ENCODE measurements at places on chromosomes 16 and 17.

DNA sequence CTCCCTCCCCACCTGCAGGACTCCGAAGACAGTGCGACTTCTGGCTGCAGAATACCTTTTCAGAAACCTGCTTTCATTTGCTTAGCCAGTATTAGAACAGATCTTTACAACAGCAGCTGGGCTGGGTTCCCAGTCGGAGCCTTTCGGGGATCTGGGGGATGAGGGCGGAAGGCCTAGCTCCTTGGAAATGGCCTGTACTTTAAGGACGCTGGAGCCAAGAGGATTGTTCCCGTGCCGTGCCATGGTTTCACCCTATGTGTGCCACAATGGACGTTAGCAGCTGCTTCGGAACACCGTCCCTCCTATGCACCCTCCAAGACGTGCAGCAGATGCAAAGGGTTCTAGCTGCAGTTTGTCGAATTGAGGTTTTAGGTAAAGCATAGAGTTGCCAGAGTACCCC, 16.2 kb downstream of the KCTD2 start:
- no peak for DNase-seq

- no peak for DNase-seq
Observed at GRCh38 chr17:47076171-47076570, 97.1 kb upstream of the RPRML start.

DNA sequence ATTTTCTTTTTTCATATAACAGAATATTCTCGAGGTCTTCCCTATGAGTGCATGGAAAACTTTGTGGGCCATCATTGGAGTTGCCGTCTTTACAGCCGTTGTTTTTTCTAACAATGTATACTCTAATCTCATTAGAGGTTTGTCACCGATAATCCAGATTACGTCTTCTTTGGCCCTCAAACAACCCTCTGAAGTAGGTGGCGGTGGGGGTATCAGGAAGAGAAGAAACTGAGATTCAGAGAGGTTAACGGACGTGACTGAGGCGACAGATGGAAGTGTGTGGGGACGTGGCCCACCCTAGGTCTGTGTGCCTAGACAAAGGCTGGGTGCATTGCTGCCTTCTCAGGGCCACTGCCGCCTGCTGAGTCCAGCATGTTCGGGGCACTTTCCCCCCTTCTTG, 63.7 kb downstream of the RPTOR start:
- DNase-seq, result no peak

DNA sequence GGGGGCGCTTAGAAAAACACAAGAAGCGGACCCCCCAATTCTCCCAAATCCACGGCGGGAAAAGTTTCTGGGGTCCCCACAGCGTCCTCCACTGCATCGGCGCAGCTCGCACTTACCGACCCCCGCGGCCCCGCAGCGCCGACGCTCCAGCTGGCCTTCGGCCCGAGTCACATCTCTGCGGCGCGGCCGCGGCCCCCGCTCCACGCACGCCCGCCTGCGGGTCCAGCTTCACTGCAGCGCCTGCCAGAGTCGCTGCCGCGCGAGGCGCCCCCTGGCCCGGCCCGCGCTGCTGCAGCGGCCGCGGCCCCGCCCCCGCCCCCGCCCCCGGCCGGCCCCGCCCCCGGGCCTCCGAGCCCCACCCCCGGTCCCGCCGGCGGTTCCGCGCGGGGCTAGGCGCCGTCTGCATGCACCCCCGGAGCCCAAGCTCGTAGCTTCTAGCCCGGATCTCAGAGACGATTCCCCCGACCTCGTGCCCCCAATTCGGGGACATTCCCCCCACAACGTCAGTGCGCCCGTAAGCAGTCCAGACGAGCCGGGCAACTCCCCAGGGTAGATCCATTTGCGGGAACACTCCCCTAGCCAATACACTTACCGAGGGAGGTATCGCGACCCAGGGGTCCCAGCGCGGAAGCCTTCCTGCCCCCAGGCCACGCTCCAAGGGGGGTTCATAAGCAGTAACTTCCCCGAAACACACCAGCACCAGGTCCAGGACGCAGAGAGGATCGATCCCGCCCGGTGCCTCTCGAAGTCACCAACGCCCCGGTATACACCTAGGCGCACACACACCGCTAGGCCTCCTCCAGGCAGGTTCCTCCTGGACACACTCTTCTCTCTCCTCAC, at the start of gene GPRC5B:
TSS of gene GPRC5B (minus strand) at position 238 of the 840 bp plus-strand sequence. CDS start 12,003 bp downstream, outside the sequence.
- no peak for DNase-seq

GRCh38 chr16:4691666-4692412, 1.5 kb upstream of the NUDT16L1 start:
- no peak for DNase-seq

DNA sequence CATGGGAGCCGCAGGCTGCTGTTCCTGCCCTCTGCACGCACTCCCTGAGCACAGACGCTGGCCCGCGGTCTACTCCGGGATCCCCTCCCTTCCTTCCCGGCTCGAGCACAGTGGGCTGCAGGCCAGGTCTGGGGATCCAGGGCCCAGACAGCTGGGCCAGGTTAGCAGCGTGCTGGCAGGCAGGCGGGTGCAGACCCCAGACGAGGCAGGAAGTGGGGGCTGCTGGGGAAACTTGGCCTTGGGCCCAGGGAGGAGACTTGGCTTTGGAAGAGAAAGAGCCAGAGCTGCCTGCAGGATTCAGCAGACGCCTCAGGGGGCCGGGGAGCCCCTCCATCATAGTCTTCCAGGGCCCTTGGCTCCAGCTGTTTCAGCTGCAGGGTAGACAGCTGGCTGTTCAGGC, 30.2 kb upstream of the ABCC3 start:
- DNase-seq, result no peak

GRCh38 chr16:79483336-79483735, 117.2 kb downstream of the MAF start:
- no peak for DNase-seq

GRCh38 chr17:63928172-63928666, 3.9 kb downstream of the CD79B start:
- no peak for DNase-seq

DNA sequence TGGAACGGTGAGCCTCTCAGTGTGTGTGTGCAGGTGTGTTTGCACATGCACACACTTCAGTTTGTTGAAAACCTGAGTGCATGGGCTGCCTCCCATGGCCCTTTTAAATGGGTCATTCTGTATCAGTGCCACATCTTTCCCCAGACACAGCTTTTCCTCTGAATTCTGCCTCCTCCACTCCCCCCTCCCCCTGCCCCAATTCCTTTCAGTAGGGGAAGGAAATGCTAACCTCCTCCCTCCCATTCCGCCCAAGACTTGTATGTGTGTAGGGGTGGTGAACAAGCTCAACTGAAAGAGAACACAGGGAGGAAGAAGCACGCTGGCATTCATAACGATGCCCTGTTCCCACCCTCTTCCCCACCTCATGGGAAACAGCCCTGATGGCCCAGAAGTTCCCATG, 34.3 kb downstream of the C17orf75 start:
- no peak for DNase-seq

- DNase-seq, result no peak
Observed at GRCh38 chr16:66228792-66229191, 137.7 kb upstream of the CDH5 start.

- no peak for DNase-seq
Observed at GRCh38 chr16:9645911-9646310, 536.3 kb downstream of the GRIN2A start.

GRCh38 chr16:23257682-23258081, 44.4 kb upstream of the SCNN1B start:
- DNase-seq, result no peak

GRCh38 chr17:63840591-63841349, 1.7 kb downstream of the SMARCD2 start:
- no peak for DNase-seq

GRCh38 chr17:61597607-61598006, 6.6 kb upstream of the NACA2 start:
- no peak for DNase-seq

GRCh38 chr16:83245061-83245460, 562.7 kb upstream of the HSBP1 start:
- DNase-seq, result no peak

GRCh38 chr17:57279432-57279831, 23.1 kb downstream of the MSI2 start:
- no peak for DNase-seq

DNA sequence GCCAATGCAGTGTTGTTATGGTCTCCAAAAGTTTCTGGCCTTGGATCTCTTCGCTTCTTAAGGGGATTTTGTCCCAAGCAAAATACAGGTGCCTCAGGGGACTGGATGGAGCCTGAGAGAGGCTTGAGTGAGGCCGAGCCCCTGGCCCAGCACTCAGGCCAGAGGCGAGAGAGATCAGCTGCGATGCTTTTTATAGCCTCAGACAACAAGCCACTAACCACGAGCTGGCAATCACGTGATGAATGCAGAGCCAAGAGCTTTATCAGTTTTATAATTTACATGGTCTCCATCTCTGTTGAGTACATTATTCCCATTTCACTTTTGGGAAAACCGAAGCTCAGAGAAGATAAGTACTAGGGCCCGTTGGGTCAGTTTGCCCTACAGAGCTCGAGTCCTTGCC, 360.0 kb upstream of the CDH5 start:
- DNase-seq, result no peak

DNA sequence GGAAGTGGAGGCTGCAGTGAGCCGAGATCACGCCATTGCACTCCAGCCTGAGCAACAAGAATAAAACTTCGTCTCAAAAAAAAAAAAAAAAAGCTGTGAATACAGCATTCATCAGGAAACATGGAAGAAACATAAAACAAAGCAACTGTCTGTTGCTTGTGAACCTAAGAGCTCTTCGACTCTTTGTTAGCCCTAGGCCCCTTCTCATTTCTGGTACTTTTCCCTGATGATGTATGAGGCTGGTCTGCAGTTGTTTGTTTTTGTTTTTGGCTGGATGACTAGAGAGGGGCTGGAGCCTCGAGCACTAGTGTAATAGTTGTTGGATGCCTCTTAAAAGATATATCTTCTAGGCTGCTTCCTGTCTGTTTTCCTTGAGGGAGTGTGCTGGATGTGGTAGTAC, 113.5 kb downstream of the MAP2K6 start:
- no peak for DNase-seq

DNA sequence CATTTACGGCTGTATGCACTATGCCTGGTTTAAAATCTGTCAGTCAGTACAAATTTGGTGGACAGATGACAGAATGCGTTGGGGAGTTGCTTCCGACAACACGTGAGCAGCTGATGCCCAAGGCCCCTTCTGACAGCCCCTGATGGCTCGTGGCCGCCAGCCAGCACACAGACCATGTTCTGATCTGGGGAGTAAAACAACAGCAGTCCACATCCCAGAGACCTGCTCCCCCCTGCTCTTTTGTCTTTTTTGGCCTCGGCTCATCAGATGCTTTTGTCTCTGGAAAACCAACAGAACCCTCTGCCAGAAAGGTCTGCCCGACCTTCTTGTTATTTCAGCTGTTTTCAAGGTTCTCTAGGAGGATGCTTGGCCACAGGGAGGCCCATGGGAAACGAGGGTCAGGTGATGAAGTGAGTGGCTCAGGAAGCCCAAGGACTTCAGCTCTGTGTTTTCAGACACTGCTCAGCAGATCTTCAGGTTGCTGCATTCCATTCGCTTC, 10.8 kb downstream of the ARSG start:
- DNase-seq, result no peak

GRCh38 chr16:81437865-81438264, 6.7 kb upstream of the CMIP start:
- no peak for DNase-seq

- no peak for DNase-seq
Observed at GRCh38 chr16:54164789-54165173, 121.8 kb downstream of the IRX3 start.

DNA sequence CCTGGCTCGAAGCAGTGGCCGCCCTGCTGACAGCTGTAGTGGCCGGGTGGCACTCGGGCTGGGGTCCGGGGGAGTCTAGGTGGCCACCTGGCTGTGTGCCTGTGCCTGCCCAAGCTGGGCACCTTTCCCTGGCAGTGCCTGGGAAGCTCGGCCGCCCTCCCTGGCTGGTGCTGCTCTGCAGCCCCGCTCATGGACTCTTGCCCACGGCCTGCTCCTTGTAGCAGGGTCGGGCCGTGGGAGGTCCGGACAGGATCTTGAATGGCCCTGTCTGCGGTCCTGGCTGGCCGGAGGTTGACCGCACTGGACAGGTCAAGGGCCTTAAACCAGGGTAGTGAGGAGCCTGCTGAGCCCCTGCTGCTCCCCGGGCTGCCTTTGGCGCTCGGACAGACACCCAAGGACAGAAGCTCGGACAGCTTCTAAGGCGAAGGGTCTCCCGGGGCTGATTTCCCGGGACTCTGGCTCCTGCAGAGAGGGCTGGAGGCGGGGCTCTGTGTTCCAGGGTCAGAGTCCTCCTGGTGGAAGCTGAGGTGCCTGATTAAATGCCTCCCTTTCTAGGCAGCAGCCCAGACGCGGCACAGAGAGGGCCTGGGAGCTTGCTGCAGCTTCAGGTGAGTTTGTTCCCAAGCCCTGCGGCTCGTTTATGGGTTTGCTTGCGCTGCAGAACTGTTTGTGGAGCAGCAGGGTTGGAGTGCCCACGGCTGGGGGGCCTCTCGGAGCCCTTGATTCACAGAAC, 6.0 kb downstream of the CAPN15 start:
- DNase-seq, result no peak

- no peak for DNase-seq
Observed at GRCh38 chr17:35046740-35047283, 16.7 kb downstream of the RFFL start.

DNA sequence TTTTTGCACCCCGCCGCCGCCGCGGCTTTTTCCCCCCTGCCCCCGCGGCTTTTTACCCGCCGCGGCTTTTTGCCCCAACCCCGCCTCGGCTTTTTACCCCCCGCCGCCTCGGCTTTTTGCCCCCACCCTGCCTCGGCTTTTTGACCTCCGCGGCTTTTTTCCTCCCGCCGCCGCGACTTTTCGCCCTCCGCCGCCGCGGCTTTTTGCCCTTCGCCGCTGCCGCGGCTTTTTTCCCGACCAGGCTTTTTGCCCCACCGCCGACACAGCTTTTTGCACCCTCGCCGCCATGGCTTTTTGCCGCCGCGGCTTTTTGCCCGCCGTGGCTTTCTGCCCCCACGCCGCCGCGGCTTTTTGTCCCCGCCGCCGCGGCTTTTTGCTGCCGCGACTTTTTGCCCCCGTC, 137.0 kb upstream of the TP53TG3D start:
- DNase-seq, result no peak

- no peak for DNase-seq
Observed at GRCh38 chr16:57031156-57031555, 41.8 kb downstream of the NLRC5 start.

DNA sequence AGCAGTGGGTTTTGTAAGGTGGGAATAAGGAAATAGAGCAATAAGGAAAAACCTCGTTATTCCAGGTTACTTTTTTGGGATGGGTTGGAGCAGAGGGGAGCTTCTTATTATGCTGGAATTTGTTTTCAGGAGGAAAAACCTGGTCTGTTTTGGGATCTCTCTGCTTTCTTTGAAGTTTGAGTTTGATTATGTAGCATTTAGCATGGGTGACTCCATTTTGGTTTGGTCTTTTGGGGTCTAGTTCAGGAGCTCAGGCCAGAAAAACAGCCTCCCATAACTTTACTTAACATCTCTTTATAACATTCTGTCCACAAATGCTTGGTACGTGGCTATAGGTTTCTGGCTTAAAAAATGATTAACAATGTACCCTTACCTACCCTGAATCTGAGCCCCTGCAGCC, 8.5 kb upstream of the ZG16 start:
- no peak for DNase-seq

GRCh38 chr17:69743091-69743490, 328.6 kb downstream of the MAP2K6 start:
- DNase-seq, result no peak

- no peak for DNase-seq
Observed at GRCh38 chr17:8326511-8327302, 12.9 kb upstream of the ODF4 start.

GRCh38 chr16:68059804-68060203, 25.4 kb upstream of the NFATC3 start:
- no peak for DNase-seq

- no peak for DNase-seq
Observed at GRCh38 chr17:81076141-81076679, 41.3 kb downstream of the BAIAP2 start.
